ENCODE measurements at places on chromosomes 12 and 14.
A peak's percentile ranks its signal among the peaks of the same experiment; 100 is the strongest.

- no peak for DNase-seq
Measured at GRCh38 chr12:62604373-62604772, 137.7 kb downstream of the MON2 start.

GRCh38 chr12:128823216-128823915 is 392 bp downstream of the SLC15A4 start:
- peak; percentile 6 for DNase-seq

GRCh38 chr12:47562201-47562600 is 143.6 kb downstream of the RPAP3 start:
- no peak for DNase-seq

GRCh38 chr12:39157696-39158342 is 252.4 kb upstream of the CPNE8 start:
- DNase-seq = no peak
